ENCODE measurements at places on chromosomes 12 and 14.

GRCh38 chr14:21455592-21455911 is 371 bp downstream of the CHD8 start:
- DNase-seq, result no peak

DNA sequence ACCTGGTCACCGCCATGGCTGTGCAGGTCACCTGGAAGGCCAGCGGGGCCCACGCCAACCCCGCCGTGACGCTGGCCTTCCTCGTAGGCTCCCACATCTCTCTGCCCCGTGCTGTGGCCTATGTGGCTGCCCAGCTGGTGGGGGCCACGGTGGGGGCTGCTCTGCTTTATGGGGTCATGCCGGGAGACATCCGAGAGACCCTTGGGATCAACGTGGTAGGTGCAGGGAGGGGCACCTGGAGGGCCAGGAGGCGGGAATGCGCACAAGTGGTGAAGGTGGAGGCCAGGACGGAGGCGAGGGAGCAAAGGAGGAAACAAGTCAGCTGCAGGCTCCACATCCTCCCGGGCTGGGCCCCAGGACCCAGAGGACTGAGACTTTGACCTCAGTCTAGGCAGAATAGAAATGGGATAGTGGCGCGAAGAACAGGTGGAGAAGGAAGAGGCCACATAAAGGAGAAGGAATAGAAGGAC is 649 bp downstream of the AQP6 start:
- no peak for DNase-seq

GRCh38 chr14:37972941-37973887 is 234.5 kb upstream of the SSTR1 start:
- DNase-seq, result peak; percentile 72

GRCh38 chr12:12660201-12660600 is 35.8 kb downstream of the GPR19 start:
- DNase-seq, result no peak

DNA sequence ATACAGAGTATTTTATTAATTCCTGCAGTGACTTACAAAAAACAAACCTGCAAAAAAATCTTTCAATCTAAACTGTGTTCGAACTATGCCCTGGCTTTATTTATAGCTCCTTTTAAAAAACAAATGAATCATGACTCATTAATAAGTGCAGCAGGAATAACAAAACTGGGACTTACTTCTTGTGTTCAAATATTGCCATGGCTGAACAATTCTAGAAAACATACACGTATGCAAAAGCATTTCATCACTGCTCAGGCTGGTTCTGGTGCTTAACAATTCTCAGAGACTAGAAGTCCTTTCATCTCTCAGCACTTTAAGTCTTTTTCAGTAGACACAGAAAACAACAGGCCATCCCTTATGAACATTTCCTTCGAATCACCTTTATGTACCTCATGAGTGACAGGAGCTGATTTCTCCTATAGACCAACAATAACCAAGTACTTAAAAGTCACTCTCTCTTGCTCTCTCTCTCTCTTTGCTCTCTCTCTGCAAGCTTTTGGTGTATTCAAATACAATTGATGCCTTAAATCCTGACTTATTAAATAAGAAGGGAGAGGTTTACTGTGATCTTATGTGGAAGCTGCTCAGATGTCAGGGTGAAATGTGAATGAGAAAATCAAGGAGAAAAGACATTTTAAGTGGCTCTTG is 268.8 kb downstream of the TTC8 start:
- DNase-seq, result peak; percentile 13

DNA sequence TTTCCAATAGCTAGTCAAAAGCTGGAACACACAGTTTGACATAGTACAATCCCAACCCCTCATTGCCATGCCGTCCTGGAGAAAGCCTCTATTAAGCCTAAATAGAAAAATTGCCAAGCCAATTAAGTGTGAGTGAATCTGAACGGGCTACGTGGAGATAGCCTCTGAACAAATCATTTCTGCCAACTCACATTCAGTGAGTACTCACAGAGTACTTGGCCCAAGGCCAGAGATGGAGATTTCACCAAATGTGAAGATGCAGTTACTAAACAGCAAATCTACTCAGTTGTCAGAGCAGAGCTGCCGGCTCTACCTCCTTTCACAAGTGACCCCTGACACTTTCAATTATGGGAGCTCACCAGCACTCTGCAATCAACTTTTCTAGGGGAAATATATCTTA is 350.0 kb downstream of the GALC start:
- DNase-seq, result no peak

DNA sequence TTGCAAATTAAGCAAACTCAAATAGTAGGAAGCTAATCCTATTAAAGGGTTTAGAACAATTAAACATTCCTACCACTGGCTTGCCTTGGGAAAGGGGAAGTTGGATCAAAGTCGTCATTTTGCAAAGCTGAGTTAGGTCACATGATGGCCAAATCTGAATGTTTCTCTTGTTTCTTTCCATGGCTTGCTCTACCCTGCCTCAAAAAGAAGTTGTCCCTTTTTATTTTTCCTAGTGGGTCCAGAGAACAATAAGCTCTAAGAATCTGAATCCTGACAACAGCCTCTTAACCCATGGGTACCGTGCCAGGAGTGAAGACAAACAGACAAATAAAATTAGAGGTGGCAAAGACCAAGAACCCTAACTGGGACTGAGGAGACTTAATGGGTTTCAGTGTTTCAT is 26.2 kb upstream of the NPFF start:
- DNase-seq, result no peak

DNA sequence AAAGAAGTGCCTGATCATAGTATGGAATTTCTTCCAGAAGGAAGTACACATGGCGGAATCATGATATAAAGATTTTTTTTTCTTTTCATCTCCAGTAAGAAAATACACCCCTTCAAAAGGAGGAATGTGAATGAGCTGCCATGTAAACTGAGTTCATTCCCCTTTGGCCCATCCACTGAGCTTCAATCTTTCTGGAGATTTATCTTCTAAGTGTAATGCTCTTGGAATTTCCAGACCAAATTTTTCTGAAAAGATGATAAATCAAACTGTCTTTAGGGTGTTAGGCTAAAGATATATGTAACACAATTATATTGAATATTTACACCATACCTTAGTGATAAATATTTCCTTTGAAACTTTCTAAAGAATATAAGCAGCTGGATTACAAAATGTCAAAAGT is 5.2 kb downstream of the DCN start:
- DNase-seq, result peak; percentile 58

GRCh38 chr12:47858511-47859266 is 39.0 kb upstream of the HDAC7 start:
- DNase-seq, result no peak

GRCh38 chr12:112010415-112011344 is 2.3 kb downstream of the TMEM116 start:
- DNase-seq, result no peak

GRCh38 chr14:64279704-64280668 is 14.2 kb downstream of the ESR2 start:
- DNase-seq, result no peak

DNA sequence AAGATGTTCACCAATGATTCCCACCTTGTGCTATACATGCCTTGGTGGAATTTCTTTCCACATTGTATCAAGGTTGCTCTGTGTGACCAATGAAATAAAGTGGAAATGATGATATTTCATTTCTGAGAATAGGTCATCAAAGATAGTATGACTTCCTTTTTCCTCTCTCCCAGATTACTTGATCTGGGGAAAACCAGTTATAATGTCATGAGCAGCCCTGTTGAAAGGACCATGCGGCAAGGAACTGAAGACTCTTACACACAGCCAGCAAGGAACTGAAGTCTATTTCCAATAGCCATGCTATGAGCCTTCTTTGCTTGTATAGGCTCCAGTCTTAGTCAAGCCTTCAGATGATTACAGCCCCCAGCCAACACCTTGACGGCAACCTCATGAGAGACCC is 11.7 kb downstream of the KLRD1 start:
- DNase-seq, result no peak

GRCh38 chr14:77026166-77026929 is 2.2 kb downstream of the IRF2BPL start:
- DNase-seq, result peak; percentile 52

GRCh38 chr14:65210822-65211182 is 108.5 kb upstream of the MAX start:
- peak; percentile 17 for DNase-seq

GRCh38 chr12:130668286-130669204 is 47.6 kb downstream of the RIMBP2 start:
- DNase-seq, result no peak

- no peak for DNase-seq
Observed at GRCh38 chr12:55416961-55417360, 9.1 kb upstream of the OR6C76 start.

- DNase-seq, result no peak
Observed at GRCh38 chr12:14986449-14986848, 13.6 kb downstream of the PDE6H start.

GRCh38 chr14:38989922-38990546 is 113.0 kb downstream of the SEC23A start:
- no peak for DNase-seq

GRCh38 chr12:122399592-122400373 is 22.7 kb downstream of the CLIP1 start:
- peak; percentile 93 for DNase-seq

DNA sequence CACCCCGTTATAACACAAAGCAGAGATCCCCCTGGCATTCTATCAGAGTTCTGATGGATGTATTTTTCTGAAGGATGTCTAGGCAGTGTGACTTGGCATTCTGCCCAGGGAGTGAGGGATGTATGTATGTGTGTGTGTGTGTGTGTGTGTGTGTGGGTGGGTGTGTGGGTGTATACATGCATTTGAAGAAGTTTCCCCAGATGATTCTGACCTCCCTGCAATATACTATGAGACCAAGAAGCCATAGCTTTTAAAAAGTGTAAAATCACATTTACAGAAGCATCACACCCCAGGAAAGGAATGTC is 59.7 kb upstream of the NAP1L1 start:
- peak; percentile 61 for DNase-seq

- DNase-seq, result no peak
Observed at GRCh38 chr12:132389026-132389425, 59.6 kb upstream of the GALNT9 start.

- no peak for DNase-seq
Observed at GRCh38 chr14:54483846-54484245, 4.9 kb downstream of the GMFB start.

GRCh38 chr12:112115259-112116045 is 6.9 kb upstream of the NAA25 start:
- DNase-seq, result no peak

DNA sequence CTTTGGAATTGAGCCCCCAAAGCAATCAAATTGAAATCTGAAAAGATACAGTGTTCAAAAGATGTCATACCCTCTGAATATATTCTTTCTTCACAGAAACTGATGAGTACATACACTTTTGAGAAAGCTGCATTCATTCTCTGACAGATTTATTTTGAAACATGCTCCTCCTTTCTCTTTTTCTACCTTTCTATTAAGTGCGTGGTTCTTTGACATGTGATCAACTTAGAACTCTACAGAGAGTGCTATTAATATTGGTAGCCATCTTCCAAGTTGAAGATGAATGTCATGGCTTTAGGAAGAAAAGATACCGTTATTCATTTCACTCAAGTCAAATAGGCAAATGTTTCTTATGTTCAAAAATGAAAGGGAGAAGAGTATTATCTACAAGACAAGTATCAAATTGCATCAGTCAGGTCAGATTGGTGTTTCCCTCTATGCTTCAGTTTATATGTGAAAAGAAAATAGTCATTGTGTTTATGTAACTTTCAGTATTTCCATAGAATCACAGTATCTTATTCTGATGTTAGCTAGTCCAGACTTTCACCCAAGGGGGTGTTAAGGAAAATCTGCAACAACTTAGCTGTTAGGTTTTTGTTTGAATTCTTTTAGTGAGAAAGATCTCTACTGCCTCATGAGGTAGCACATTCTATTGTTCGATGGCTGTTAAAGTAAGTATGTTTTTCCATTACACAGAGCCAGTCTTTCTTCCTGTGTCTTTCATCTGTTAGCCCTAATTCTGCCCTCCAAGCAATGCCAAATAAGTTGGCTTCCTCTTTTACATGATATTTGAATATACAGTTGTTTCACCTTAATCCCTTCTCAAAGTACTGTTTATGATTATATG is 55.4 kb upstream of the GARIN2 start:
- DNase-seq, result no peak

DNA sequence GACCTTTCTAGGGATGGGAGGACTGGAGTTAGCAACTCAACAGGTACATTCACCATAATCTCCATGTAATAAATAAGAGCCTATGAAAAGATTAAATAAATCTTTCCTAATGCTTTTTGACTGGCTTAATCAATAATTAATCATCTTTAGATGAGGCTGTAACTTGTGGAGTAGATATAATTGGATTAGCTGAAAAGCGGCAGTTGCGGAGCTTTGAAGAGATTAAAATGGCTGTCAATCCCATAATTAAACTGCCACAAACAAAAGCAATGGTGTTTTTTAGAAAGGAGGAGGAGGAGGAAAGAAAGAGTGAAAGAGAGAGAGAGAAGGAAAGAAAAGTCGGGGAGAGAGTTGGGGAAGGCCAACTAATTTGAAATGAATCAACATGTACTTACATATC is 70.7 kb upstream of the TMEM263 start:
- no peak for DNase-seq

GRCh38 chr14:96554315-96554910 is 52.2 kb downstream of the PAPOLA start:
- DNase-seq, result no peak

DNA sequence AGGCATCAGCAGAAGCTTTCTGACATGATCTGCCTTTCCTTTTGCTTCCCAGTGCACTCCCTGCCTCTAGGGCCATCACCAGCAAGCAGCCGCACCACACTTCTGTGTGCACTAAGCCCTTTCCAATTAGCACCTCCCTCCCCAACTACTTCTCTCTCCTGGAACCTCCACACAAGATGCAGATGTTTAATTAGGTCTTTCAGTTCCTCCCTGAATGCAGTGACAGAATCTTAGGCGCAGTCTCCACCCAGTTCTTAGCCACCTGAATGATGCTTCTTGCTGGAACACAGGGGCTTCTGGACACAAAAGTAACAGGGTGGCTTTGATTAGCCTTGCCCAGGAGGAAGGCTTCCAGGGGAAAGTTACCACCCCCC is 32.9 kb downstream of the NIN start:
- DNase-seq, result no peak

DNA sequence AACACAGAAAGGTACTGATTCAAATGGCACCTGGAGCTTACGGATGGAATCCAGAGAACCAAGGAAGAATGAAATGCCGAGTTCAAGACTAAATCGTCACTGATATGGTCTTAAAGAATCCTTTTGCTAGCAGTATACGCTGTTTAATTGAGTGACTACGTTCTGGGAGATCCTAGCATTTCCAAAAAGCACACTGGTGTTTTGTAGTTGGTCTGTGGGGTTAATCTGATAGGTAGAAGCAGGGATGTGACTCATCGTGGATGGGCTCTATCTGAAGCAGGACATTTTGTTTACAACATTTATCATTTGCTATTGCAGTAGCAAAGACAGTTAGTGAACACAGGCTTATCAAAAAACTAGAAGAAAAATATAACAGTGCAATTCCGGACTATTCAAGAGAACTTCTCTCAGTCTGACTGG is 169.2 kb upstream of the HMGA2 start:
- no peak for DNase-seq

DNA sequence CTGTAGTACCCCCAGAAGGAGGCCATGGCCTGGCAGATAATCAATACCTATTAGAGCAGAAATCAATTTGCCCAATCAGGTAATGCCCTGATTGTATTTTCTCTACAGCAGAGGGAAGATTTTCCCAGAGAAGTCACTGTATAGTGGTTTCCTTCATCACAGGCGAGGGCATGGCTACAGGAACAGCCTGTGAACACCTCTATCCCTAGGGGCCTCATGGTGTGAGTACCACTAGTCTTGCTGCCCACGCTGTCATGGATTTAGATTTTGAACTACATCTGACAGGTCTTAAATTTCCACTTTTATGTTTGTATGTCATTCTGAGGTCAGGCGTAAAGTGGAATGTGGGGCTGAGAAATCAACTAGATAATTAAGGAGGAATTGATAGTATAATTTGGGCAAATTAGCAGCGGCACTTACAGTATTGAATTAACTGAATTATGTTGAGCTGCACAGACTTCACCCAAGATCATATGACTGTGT is 42.4 kb upstream of the STXBP6 start:
- DNase-seq, result no peak
